T-helper 1 cell (primary cell): ENCODE measurements at places on chromosomes 7 and 10.

- DNase-seq: no peak
These were observed 1.3 kb downstream of the NFE2L3 start for GRCh38 chr7:26153241-26153822.

- DNase-seq: no peak
These were observed 47.2 kb downstream of the EXOC4 start for GRCh38 chr7:133300088-133300487.

GRCh38 chr10:67331121-67331910 lies 364.7 kb downstream of the CTNNA3 start:
- DNase-seq: no peak

GRCh38 chr7:103765901-103766300 lies 223.6 kb downstream of the RELN start:
- DNase-seq: no peak

GRCh38 chr10:11074536-11075267 lies 57.0 kb downstream of the CELF2 start:
- DNase-seq: no peak
